Stimulated activated naive CD4-positive, alpha-beta T cell treated with Interleukin-2 at 50 U/mL for 16 hours (primary cell): ENCODE measurements at places on chromosomes 6 and 20.
A peak's percentile ranks its signal among the peaks of the same experiment; 100 is the strongest.

DNA sequence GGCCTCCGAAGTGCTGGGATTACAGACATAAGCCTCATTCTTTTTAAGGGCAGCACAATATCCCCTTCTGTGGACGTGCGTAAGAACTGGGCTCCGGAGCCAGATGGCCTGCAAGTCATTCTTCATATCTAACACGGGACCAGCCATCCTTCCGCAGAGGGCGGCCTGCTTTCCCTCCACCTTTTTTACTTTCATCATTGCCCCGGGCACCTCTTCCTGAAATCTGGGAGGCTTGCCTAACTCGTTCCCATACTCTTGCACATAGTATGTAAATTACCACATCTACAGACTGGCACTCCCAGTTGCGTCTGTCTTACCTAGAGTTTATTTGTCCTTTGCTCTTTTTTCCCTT lies 29.9 kb upstream of the SLC23A2 start:
- no peak for DNase-seq

DNA sequence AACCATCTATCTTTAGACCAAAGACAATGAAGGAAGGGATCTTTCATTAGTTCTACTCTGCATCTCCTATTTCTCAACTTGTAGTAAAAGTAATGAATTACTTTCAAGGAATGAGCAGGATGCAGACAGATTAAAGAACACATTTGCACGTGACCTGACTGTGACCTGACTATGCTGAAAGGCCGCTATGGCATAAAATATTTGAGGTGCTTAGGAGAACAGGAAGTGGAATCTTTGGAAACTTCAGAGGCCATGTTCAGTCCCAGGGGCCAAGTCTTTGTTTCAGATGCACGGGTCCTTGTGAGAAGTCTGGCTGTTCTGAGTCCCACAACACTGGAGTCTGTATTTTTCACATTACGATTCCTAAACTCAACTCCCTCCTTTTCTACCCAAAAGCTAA lies 41.0 kb downstream of the NINL start:
- DNase-seq: no peak

GRCh38 chr20:6277661-6278240 lies 154.9 kb upstream of the FERMT1 start:
- DNase-seq: no peak

- DNase-seq: no peak
These were observed 217.5 kb downstream of the TMEM200A start for GRCh38 chr6:130583268-130583667.

GRCh38 chr6:157273756-157274470 lies 49.4 kb downstream of the TMEM242 start:
- peak; percentile 54 for DNase-seq

DNA sequence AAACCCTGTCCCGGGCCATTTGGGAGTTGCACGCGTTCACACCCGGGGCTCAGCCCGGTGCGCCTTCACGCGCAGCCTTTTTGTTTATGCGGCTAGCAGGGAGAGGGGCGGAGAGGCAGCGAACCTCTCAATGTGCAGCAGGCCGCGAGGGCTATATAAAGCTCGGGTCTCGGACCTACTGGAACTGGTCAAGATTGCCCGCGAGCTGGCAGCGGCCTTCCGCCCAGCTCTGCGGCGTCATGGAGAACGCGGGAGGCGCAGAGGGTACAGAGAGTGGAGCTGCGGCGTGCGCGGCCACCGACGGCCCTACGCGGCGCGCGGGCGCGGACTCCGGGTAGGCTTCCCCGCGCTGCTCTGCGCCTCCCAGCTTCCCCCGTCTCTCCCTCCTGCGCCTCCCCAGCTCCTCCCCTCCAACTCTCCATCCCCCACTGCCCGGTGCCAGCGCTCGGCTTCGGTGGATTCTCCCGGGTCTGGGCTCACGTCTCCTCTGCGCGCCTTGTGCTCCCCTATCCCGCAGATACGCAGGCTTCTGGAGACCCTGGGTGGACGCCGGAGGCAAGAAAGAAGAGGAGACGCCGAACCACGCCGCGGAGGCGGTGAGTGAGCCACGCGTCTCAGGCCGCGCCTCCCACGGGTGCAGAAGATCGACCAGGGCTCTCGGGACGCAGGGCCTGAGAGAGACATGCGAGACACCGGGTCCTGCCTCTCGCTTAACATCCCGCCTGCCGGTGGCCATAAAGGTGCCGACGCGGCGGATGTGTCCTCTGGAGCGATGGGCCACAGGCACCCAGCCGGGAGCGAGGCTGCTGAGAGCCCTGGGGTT lies at the start of gene RIPPLY2:
Gene RIPPLY2 (plus strand): TSS at position 183 of the 823 bp plus-strand sequence. CDS start 57 bp downstream, at position 240.
- peak; percentile 1 for DNase-seq

DNA sequence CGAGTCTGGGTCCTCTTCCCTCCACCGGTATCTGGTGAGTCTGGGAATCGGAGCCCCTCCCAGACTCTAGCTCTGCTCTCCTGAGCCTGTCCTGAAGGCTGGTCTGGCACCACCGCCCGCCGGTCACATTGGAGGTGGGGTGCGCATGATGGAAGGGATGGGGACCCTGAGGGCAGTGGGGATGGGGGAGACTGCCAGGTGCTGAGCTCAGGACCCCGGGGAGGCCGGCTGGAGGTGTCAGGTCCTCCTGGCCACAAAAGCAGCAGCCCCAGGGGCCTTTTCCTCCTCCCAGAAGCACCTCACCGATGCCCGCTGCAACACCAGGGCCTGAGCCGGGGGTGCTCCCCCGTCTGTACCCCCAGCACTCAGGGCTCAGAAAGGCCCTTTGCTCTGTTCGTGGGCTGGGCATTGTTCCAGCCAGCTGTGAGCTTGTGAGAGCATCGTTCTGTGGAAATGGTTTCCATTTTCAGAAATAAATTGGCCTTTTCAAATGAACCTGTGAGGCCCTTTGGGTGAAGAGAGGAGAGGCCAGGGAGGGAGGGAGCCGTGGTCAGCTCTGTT lies 2.5 kb upstream of the NPBWR2 start:
- no peak for DNase-seq

GRCh38 chr6:89242574-89243330 lies 25.6 kb upstream of the GABRR1 start:
- DNase-seq: no peak
